EH (cell line): ENCODE measurements at places on chromosomes 1 and 21.

DNA sequence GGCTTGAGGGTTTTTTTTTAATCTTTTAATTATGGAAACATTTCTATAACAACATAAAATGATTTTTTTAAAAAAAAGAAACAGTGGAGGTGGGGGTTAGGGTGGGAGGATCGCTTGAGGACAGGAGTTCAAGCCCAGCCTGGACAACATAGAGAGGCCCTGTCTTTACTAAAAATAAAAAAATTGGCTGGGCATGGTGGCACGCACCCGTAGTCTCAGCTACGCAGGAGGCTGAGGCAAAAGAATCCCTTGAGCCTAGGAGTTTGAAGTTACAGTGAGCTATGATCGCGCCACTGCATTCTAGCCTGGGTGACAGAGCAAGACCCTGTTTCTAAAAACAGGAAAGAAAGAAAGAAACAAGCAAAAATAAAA lies 32.2 kb upstream of the RNF11 start:
- DNase-seq: no peak

DNA sequence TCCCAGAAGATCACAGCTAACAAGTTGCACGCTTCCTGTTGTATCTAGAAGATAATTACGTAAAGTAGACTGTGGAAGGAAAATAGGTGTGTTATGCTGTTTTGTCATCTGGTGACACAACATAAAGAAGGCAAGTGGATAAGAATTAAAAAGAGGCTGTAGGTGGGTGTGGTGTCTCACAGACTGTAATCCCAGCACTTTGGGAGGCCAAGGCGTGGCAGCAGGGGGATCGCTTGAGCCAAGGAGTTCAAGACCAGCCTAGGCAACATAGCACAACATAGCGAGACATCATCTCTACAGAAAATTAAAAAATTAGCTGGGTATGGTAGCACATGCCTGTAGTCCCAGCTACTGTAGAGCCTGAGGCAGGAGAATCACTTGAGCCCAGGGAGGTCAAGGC lies 17.9 kb upstream of the ZNF281 start:
- no peak for DNase-seq

GRCh38 chr1:152191260-152191659 lies 32.2 kb upstream of the RPTN start:
- no peak for DNase-seq

DNA sequence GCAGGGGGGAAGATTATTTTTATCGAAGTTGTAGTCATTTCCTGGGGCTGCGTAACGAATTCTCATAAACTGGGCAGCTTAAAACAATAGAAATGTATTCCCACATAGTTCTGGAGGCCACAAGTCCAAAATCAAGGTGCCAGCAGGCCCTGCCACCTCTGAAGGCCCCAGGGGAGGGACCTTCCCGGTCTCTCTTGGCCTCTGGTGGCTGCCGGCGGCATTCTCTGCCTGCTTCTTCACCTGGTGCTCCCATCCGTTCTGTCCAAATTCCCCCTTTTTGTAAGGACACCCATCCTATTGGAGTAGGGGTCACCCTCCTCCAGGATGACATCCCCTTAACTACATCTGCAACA lies 92.8 kb downstream of the PDE9A start:
- DNase-seq: no peak

- no peak for DNase-seq
Measured at GRCh38 chr21:42931560-42932235, 6.3 kb upstream of the ERVH48-1 start.

- no peak for DNase-seq
Measured at GRCh38 chr1:36994868-36995267, 39.4 kb downstream of the GRIK3 start.

GRCh38 chr1:167333124-167333523 lies 112.4 kb downstream of the POU2F1 start:
- no peak for DNase-seq

DNA sequence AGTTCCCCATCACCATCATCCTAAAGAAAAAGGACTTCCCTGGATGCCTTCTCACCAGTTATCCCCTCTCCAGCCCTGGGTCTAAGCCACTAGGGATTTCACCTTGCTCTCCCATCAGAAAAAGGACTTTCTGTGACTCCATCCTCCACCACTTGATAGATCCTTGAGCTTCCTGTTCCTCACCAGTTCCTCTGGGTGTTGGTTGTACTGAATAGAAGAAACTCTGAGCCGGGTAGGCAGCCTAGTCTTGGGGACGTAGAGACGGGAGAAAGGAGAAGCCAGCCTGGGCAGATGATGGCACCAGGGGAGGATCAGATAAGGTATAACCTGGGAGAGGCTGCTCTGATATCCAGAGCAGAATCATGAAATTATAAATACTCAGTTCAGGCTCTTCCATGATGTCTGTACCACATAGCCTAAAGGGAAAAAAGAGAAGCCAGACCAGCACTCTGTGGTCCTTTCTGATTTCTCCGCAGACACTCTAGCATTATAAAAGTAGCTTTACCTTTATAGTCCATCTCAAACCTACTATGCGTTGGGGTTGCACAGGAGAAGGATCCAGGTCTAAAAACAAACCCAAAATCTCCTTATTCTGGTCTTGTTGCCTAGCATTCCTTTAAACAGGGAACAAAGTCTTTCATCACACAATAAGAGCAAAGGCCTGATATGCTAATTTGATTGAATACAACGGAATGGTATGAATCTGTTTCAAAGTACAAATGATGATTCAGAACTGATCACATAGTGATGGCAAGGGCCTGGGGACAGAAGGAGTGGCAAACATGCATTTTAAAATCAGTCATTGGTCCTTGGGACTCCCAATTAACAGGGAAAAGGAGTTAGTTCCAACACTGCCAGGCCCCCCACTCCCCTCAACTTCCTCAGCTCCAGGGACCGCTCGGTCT lies 1.2 kb upstream of the CD34 start:
- DNase-seq: no peak

GRCh38 chr1:243896313-243896712 lies 46.3 kb upstream of the AKT3 start:
- DNase-seq: no peak

DNA sequence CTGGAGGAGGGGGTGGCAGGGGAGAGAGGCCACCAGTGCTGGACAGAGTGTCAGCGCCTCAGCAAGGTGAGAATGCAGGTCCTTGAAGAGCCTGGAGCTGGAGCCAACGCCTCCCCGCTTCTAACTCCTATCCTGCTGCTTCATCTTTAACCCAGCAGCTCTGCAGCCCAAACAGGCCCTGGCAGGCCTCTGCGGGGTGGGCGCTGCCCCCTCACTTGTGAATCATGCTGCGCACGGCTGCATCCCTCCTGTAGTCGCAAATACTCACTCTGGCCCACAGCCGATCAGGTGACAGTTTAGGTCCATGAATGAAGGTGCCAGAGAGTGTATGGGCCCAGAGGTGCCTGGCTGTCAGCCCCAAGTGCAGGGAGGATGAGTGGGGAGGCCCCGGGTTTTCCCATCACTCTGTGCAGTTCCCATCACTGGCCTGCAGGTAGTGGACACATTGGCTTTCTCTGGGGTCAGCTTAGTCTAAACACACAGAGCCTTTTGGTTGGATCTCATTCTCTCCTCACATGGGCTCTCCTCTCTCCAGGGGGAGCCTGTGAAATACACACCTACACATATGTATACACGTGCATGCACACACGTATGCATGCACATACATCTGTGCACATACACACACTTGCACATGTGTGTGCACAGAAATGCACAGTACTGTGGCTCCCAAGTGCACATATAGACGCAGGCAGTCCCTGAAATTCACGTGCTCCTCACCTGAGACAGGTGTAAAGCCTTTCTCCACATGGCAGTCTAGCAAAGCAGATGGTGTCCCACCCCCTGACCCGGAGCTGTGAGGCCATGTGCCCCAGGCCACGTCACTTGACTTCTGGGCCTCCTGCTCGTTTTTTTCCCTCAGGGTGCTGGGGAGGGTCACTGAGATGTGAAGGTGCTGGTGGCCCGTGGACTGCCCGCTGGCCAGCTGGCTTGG lies 52.0 kb downstream of the TRIM11 start:
- DNase-seq: no peak

DNA sequence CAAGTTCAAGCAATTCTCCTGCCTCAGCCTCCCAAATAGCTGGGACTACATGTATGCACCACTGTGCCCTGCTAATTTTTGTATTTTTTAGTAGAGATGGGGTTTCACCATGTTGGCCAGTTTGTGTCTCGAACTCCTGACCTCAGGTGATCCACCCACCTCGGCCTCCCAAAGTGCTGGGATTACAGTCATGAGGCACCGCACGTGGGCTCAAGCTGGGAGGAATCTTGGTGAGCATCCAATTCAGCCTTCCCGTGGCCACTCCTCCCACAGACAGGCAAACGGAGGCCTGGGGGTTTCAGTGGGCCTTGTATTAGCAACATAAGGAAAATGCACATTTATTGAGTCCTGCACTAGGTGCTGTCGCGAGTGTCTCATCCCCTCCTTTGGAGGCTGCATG lies 24.5 kb upstream of the VWA5B1 start:
- no peak for DNase-seq

DNA sequence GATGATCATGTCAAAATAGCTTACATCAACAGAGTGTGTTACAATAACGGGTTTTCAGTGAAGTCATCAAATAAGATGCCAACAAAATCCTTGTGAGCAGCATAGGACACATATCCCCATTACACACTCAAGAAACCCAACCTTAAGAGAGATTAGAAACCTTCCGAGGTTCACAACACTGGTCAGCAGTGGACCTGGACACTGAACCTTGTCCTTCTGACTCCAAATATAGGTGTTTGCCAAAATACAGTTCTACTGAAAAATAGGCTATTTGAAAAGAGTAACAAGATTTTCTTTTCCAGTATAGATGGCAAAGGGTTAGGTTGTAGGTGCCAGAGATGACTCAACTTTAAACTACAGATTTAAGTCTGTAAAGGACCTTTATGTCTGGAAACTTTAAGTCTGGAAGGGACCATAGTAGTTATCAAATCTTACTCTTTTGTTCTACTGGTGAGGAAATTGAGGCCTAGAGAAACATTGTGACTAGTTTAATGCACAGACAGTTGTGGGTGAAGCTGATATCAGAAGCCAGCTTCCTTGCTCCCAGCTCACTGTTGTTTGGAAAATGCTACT lies 811 bp upstream of the REG4 start:
- DNase-seq: no peak

GRCh38 chr1:54742282-54742681 lies 22.0 kb downstream of the PARS2 start:
- peak; percentile 7 for DNase-seq

DNA sequence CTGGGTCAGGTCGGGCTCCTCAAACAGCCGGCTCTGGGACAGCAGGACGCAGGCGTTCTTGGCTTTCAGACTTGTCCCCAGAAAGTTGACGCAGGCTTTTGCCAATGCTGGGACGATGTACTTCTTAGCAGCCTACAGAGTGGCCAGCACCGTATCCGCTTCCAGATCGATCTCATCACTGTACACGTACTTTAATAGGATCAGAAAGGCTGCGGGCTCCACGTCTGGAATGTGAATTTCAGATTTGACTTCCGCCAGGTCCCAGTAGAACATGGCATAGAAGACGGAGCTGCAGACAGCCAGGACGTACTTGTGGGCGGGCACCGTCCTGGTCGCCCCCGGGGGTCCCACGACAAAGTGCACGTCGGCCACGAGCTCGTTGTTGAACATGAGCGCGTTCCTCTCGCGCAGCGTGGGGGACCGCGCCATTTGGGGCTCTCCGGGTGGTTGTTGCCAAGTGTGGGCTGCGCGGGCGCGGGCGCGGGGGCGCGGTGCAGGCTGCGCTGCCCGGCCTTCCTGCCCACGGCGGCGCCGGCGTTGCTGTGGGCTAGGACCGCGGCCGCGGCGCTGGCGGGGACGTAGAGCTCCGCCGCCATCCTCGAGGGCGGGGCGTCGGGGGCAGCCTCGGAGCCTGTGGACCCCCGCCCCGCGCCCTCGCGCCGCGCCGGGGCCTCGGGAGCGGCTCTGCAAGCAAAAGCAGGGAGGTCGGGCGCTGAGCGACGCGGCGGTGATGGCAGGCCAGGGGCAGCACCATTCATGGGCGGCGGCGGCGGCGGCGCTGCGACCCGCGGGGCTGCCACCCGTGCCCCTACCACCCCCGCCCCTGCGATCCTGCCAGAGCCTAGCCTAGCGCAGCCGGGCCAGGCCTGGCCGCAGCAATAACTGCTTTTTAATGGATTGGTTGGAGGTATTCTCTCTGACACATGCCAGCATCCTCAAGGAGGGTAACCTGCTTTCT lies 10.6 kb downstream of the CNR2 start:
- DNase-seq: no peak

- DNase-seq: no peak
Measured at GRCh38 chr1:31736675-31737074, 27.5 kb downstream of the ADGRB2 start.
